ENCODE measurements at places on chromosomes 3 and 15.
A peak's percentile ranks its signal among the peaks of the same experiment; 100 is the strongest.

- no peak for DNase-seq
Observed at GRCh38 chr3:39143051-39143885, 10.1 kb downstream of the CSRNP1 start.

DNA sequence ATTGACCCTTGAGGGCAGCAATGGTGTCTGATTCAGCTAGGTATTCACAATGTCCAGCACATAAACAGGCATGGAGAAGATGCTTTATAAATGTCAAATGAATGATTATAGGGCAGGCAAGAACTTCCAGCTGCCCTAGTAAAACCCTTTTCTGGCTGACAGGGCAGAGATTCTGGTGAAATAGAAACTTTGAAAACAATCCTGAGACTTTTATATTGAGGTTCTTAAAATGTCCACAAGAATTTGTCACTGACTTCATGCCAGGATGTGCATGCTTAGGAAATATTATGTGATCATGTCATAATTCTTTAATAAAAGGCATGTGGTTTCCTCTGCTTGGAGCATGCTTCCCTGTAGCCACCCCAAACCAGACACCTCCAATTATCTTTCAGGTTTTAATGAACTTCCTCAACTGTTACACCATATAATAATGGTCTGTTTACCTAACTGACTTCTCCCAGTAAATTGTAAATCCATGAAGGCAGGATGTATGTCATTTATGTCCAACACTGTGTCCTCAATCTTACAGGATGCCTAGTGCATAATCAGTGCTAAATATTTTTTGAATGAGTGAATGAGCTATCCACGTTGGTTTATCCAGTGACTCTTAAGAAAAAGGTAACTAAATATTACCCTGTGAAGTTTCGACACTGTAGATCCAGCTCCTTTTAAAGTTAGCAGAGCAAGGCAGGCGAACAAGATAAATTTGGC is 43.4 kb upstream of the CLRN1 start:
- no peak for DNase-seq

- DNase-seq, result no peak
Observed at GRCh38 chr3:155079746-155080487, at the start of gene MME. Gene MME, plus strand, starts transcription at chr3:155080319. Its CDS starts 3,849 bp downstream, at chr3:155084168.

GRCh38 chr3:150225986-150226385 is 182.1 kb upstream of the TSC22D2 start:
- no peak for DNase-seq

- no peak for DNase-seq
Observed at GRCh38 chr3:42613462-42613861, 13.0 kb downstream of the NKTR start.

- DNase-seq, result no peak
Observed at GRCh38 chr3:73365756-73366397, 258.9 kb downstream of the PDZRN3 start.

- no peak for DNase-seq
Observed at GRCh38 chr15:66040211-66040892, 171.1 kb downstream of the RAB11A start.

- peak; percentile 21 for DNase-seq
Observed at GRCh38 chr15:55279746-55280351, 9.8 kb downstream of the RAB27A start.

- no peak for DNase-seq
Observed at GRCh38 chr3:122962149-122962548, 65.4 kb downstream of the SEMA5B start.

GRCh38 chr3:153180860-153181372 is 18.9 kb downstream of the RAP2B start:
- no peak for DNase-seq

DNA sequence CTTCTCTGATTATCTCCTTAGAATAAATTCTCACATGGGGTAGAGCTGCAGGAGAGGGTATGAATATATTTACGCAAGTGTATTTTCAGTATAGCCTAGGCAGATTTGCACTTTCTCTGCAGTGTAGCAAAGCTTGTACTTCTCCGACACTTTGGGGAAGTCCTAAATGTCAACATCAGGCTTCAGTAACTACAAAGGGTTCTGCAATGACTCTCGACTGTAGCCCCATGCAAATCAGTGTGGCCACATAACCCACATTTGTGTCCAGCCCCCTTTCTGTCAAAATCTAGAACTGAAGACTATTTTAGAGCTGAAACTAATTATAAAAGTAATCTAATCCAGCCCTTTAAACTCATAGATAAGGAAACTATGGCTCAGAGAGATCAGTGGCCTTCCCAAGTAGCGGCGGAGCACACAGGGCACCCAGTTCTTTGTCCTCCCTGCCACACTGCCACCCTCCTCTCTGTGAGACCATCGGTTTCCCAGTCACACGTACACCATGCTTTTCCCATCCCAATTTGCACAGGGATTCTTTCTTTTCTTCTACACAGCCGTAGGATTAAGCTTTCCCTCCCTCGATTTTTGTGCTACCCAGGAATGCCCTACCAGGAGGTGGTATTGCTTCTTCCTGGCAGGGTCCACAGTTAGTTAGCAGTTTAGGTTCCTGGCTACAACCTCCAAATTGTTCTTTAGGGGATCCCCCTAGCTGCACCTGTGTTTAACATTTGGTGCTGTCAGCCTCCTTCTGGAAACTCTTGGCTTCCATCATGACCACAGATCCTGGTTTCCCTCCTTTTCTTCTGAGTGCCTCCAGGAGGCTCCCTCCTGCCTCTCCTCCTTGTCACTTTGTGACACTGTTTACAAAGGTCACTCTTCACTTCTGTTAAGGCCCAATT is 22.9 kb downstream of the MRAS start:
- no peak for DNase-seq
